ENCODE measurements at places on chromosomes 5 and 9.

GRCh38 chr9:84379740-84380139, 39.2 kb upstream of the SLC28A3 start:
- DNase-seq = no peak

DNA sequence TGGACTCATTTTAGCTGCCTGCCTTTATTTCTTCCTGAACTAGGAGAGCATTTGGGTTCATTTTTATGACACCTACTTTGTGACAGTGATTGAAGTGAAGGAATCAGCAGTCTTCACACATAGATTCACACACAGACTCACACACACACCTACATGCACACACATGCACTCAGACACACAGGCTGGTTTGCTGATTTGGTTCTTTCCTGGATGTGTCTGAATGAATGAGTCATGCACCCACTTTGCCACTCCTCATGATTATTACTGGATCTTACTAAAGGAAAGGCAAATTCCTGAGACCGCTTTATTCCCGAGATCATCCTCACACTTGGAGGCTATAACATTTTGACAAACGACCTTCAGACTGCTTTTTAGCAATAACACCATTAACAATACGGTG, 529.5 kb downstream of the AGTPBP1 start:
- no peak for DNase-seq

GRCh38 chr5:155394727-155395126, 381.2 kb downstream of the KIF4B start:
- DNase-seq = no peak

GRCh38 chr9:14222149-14222835, 91.6 kb downstream of the NFIB start:
- DNase-seq = no peak

DNA sequence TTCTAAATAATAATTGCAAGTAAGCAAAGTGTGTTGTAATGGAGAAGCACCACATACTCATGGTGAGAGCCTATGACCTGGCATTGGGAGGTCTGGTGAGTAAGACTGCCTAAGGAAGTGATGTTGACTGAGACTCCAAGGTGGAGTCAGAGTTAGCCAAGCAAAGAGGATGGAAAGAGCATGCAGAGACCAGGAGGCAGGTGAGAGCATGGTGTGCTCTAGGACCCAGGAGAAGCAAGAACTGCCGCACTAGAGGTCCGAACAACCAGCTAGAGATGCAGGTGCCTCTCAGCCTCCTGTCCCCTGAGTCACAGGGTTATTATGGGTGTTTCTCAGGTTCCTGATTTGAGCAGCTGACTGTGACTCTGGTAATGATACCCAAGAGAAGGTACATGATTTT, 27.3 kb downstream of the ANP32B start:
- no peak for DNase-seq

DNA sequence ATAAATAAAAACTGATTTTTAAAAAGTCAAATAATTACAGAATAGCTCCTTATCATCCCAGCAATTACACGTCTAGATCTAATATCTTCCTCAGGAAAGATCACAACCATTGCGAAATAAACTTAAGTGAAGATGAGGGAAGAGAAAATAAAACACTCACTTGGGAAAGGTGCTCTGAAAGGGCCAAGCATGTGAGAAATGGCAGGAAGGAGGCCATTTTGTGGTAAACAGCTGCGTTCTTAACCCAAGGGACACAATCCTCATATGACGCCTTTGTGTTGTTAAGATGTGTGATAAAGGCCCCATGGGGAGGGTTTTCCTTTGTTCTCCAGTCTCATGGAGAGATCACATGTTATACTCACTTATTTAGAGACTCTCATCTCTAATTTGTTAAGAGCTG, 32.5 kb downstream of the JAKMIP2 start:
- DNase-seq = no peak

DNA sequence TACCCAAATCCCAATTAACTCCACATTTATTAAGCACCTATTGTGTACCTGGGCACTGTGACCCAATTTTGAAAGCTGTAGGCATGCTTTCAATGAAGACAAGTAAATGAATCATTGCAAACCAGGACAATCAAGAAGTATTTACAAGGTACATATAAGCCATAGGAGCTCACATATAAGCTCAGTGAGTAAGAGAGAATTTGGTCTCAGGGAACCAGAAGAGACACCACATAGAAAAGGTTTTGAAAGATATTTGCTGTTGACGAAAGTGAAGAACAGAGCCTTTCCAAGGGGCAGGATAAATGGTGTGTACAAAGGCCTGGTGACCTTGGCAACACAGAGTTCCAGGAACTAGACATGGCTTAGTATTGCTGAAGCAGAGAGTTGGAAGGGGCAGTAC, 187.6 kb downstream of the CD180 start:
- no peak for DNase-seq

DNA sequence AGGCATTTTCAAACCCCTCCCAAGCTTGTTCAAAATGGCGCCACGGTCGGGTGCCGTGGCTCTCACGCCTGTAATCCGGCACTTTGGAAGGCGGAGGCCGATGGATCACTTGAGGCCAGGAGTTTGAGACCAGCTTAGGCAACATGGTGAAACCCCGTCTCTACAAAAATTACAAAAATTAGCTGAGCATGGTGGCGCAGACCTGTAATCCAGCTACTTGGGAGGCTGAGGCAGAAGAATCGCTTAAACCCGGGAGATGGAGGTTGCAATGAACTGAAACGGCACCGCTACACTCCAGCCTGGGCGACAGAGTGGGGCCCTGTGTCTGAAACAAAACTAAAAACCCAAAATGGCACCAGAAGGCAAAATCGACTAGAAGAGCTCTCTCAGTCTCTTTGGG, 142.0 kb downstream of the MTX3 start:
- DNase-seq = no peak

DNA sequence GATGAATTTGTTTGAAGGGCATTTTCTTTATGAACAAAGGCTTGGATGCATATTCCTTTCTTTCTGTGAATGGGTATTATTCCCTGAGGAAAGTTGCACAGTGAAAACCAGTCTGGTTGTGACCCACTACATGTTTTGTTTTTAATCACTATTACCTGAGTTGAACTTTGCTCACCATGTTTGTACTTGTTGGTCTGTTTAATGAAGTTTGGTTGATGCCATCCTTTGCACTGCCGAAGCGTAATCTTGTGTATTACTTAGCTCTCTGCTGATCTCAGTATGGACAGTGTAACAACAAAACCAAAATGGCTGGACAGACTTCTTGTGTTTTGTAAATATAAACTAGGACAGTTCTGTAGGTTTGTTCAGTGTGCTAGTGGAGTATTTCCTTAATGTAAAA, 38.1 kb downstream of the UGCG start:
- DNase-seq = no peak

DNA sequence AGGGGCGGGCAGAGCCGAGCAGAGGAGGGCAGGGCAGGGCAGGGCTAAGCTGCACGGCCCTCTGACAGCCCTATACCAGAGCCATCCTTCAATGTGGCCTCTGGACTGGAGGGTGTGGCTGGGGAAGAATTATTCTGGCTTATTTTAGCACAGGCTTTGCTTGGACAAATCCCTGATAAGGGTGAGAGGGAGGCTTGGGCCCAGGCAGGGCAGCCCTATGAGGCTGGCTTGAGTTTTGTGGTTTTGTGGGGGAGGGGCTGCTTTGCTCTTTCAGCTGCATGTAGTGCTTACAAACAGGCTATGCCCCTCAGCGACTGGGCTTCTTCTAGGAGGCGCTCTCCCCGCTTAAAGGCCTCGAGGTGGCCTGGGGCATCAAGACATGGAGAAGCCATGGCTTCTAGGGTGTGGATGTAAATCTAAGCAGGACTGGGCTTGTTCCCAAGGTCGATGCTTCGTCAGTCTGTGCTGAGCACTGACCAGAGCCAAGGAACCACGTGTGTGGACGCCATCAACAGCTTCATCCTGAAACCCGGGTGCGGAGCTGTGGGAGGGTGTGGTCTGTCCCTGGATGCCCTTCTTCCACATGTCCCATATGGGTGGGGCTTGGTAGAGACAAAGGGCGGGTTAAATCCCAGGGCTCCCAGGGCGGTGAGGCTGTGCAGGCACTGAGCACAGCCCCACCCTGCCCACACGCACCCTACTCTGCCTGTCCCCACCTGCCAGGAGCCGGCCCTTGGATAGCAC, 45.7 kb upstream of the IPPK start:
- DNase-seq = no peak

GRCh38 chr5:150350524-150351344, 6.8 kb upstream of the TCOF1 start:
- peak; percentile 13 for DNase-seq

DNA sequence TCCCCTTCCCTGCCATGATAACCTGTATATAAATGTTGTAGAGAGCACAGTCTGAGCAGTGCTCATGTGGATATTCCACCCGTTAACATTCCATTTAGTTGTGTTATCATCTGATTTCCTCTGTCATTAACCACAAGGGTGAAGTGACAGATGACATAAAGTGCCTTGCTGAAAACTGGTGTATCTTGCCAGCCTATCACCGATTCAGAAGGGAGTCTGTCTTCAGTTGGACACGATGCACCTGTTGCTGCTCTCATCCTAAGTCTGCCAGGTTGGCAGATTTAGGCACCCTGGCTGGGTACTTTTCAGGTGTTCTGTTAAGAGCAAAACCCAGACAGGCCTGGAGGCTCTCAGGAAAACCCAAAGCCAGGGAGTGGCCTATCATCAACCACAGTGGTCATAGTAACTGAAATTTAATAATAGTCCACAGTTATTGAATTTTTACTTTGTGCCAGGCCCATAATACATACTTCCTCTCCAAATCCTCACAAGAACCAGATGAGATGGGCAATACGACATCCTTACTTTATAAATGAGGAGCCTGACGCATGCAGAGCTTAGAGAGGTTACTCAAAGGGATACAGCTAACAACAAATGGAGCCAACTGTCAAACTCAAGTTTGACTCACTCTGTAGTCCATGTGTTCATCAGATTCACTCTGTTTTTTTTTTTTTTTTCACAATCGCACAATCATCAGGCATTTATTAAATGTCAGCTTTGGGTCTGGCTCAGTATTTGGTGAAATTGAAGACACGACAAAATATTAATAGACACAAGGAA, 100.7 kb upstream of the SPRY4 start:
- no peak for DNase-seq

GRCh38 chr5:131212471-131213021, 41.8 kb downstream of the LYRM7 start:
- no peak for DNase-seq

- DNase-seq = no peak
Observed at GRCh38 chr5:151624476-151624875, 33.3 kb upstream of the FAT2 start.

GRCh38 chr5:159917994-159918393, 1.7 kb downstream of the ADRA1B start:
- no peak for DNase-seq

DNA sequence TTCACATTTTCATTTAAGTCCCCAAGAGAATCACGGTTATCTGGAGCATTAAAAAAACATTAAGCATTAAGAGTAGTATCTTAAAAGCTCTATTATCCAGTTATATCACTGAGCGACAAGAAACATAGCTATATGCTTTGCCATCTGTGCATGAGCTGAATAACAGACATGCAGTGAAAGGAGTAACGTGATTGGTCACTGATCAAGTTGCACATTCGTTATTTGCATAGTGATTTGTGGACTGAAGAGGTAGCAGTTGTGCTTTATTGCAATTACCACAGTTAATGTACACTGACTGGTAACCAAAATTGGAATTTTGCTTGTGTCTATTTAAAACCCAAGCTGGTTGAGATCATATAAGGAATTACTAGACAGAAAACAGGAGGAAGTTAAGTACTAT, 107.4 kb downstream of the MCTP1 start:
- no peak for DNase-seq

DNA sequence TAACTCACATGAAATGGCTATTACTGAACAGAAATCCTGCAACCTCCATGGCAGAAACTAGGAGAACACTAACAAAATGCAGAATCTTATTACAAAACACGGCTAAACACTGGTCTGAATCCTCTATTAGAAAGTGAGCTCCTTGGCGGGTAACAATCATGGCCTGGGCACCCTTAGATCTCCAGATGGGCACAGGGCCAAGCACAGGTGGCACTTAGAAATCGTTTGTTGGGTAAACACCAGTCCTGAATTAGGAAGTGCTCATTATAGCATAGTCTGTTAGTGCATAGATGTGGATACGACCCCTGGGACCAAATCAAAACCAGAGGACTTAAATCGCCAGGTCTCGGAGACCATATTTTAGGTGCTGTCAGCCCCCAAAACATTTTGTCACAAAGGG, 14.4 kb downstream of the VDAC1 start:
- no peak for DNase-seq

DNA sequence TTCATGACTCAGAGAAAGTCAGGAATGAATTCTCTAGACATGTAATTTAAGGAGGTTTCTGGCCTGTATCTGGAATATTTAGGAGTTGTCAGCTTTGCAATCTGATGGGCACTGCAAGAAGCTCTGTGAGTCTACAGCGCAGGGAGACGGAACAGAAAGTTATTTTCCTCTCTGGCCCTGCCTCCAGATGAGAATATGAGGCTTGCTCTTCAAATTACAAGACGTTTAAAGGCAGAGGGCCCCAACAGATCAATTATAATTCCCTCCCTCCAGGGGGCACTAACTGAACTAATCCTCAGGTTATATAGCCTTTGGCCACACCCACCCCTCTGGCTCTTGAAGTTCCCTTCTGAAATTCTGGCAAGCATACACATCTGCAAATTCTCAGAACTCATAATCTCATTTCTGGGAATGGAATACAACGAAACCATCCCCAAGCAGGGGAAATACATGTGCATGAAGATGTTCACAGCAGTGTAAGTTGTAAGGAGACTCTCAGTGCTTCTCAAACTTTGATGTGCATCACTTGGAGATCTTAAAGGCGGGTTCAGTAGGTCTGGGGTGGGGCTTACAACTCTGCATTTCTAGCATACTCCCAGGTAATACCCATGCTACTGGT, 307.6 kb downstream of the CWC27 start:
- DNase-seq = no peak

GRCh38 chr5:136192526-136193321, at the start of gene SMIM32:
Gene SMIM32, minus strand, starts transcription at chr5:136193162. Its CDS starts 638 bp downstream, at chr5:136192524.
- no peak for DNase-seq

DNA sequence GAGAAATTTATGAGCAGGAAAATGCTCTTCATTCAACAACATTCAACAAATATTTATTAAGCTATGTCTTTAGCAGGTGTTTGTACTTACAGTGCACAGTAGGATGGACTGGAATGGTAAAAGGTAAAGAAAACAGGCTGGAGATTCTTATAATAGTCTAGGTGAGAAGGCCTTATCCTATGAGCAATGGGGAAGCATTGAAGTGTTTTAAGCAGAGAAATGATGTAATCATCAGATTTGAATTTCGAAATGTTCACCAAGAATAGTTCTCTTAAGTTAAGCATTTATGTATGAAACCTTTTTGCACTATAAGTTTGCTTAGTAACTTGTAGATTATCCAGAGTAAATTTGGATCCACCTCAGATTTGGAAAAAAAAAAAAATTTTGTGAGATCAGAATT, 209.3 kb downstream of the NR3C1 start:
- no peak for DNase-seq

DNA sequence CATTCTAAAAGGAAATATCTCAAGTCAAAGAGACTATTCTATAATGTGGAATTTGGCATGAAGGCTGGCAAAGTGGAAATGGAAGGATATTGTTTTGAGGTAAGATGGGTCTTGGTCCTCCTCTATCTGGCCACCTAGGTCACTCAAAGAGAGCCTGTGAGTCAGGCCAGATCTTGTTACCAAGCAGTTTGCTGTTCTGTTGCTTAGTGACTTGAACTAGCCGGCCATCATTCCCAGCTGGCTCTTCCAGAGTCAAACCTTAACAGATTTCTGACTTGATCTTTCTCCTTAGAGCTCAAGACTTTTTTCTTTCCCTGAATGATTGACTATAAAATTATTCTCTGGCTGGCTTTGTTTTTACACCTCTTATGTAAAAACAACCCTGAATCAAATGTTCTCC, 136.1 kb downstream of the PDE4D start:
- DNase-seq = no peak

GRCh38 chr5:104139840-104140239, 577.3 kb upstream of the NUDT12 start:
- no peak for DNase-seq
